Purkinje cell (primary cell): ENCODE measurements at places on chromosomes 7 and 10. TPM values are rescaled to one million over a fixed set of nuclear protein-coding genes. Genes with fewer than 3 reads are reported as not detected.

TMEM229A gene
- 2.7 and 3.3 TPM in 2 replicates for polyA plus RNA-seq

TFEC gene
- not detected in 2 replicates for polyA plus RNA-seq

PAX2 gene
- not detected in 2 replicates for polyA plus RNA-seq

MBL2 gene
- polyA plus RNA-seq, result not detected in 2 replicates
